ENCODE measurements at places on chromosomes 1 and 21. TPM values are rescaled to one million over a fixed set of nuclear protein-coding genes. Genes with fewer than 3 reads are reported as not detected.

CFAP57 gene
- total RNA-seq: not detected

GRCh38 chr1:91513160-91513559 is 12.5 kb downstream of the CDC7 start:
- no peak overlapping the region for H3K27ac ChIP-seq
- no peaks in the 10 kb centered on the region for H3K36me3 ChIP-seq
- no peaks in the 10 kb centered on the region for H3K27me3 ChIP-seq
- no peak for DNase-seq
- no peak overlapping the region for H3K4me3 ChIP-seq

CHRM3 gene
- total RNA-seq: 2.3 TPM

- no peaks in the 10 kb centered on the region for H3K27me3 ChIP-seq
- no peaks in the 10 kb centered on the region for H3K36me3 ChIP-seq
- no peaks in the 10 kb centered on the region for H3K4me1 ChIP-seq
- H3K4me3 ChIP-seq: no peak overlapping the region
- no peak for DNase-seq
Measured at GRCh38 chr1:9890224-9890731, 19.8 kb downstream of the CTNNBIP1 start.

GRCh38 chr1:62407398-62408009 is 29.3 kb upstream of the USP1 start:
- no peaks in the 10 kb centered on the region for H3K36me3 ChIP-seq
- H3K27me3 ChIP-seq: no peaks in the 10 kb centered on the region
- no peak overlapping the region for H3K27ac ChIP-seq
- H3K4me1 ChIP-seq: no peaks in the 10 kb centered on the region

C1QC gene
- 123 TPM for total RNA-seq

SLC30A2 gene
- 0.07 TPM for total RNA-seq

DNA sequence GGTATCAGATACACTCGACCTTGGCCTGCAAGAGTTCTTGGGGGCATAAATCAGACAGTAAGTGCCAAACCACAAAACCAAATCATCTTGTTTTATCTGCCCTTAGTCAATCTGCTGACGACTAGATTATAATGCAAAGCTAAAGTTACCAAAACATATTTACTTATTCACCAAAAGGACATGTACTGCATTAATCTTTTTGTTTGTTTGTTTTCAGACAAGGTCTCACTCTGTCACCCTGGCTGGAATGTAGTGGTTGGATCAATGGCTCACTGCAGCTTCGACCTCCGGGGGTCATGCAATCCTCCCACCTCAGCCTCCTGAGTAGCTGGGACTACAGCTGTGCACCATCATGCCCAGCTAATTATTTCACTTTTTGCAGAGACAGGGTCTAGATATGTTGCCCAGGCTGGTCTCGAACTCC is 114.7 kb downstream of the APP start:
- H3K27me3 ChIP-seq: no peaks in the 10 kb centered on the region
- H3K36me3 ChIP-seq: no peaks in the 10 kb centered on the region
- no peak for DNase-seq
- H3K4me3 ChIP-seq: no peak overlapping the region

- H3K4me1 ChIP-seq: no peaks in the 10 kb centered on the region
- H3K27ac ChIP-seq: no peak overlapping the region
- no peak overlapping the region for H3K4me3 ChIP-seq
- DNase-seq: no peak
Measured at GRCh38 chr1:59279645-59280044, 17.2 kb upstream of the FGGY start.

DNA sequence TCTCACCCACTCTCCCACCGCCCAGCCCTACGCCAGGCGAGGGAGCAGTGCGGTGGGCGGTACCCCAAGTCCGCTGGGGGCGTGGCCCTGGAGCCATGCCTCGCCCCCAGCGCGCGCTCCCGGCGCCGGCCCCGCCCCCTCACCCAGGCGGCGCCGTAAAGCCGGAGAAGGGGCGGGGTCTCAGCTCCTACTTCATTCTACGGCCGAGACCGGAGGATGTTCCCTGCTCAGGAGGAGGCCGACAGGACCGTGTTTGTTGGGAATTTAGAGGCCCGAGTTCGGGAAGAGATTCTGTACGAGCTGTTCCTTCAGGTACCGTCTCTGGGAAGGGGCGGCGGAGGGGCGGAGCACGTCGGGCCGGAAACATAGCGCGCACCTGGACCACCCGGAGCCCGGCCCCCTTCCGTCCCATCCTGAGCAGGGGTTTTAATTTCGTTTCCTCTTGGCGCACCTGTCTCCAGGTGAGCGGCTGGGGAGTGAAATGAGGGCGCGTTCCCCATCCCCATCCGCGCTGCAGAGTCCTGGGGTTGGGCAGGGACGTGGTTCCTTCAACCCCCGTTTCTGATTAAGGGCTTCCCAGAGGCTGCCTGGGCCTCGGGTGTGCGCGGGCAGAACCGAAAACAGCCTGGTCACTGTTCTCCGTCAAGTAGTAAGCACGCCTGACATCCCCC is at the start of gene RBM11:
Gene RBM11, plus strand, starts transcription at position 187 of the 671 bp plus-strand sequence. Its CDS starts 30 bp downstream, at position 217.
- no peaks in the 10 kb centered on the region for H3K36me3 ChIP-seq
- H3K27me3 ChIP-seq: no peaks in the 10 kb centered on the region
- peak; percentile 58 for DNase-seq
- H3K4me1 ChIP-seq: peaks cover 5% of the 10 kb centered on the region

- H3K27me3 ChIP-seq: no peaks in the 10 kb centered on the region
- no peaks in the 10 kb centered on the region for H3K4me1 ChIP-seq
- no peak overlapping the region for H3K4me3 ChIP-seq
- no peak for DNase-seq
- no peaks in the 10 kb centered on the region for H3K36me3 ChIP-seq
- H3K27ac ChIP-seq: no peak overlapping the region
Measured at GRCh38 chr1:202007805-202008489, 2.4 kb upstream of the ELF3 start.

TIAM1 gene
- total RNA-seq: 4.8 TPM

DNA sequence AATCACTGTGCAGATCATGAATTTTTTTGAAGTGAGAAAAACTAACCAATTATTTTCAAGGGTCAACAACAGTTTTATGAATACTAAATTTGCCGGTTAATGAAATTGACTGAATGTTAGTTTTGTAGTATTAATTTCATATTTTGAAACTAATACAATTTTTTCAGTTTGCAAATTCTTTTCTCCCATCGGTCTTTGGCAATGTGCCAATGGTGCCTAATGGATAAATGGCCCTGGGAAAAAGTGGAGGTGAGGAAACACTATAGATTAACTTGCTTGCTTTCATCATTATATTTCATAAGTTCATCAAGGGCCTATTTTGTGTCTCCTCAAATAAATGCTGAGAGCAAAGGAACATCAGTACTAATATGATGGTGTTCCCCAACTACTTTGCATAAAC is 4.1 kb downstream of the C1orf141 start:
- H3K27me3 ChIP-seq: no peaks in the 10 kb centered on the region
- H3K4me3 ChIP-seq: no peak overlapping the region
- no peak for DNase-seq
- no peaks in the 10 kb centered on the region for H3K4me1 ChIP-seq
- no peak overlapping the region for H3K27ac ChIP-seq

- no peak for DNase-seq
- H3K4me3 ChIP-seq: no peak overlapping the region
- H3K27me3 ChIP-seq: no peaks in the 10 kb centered on the region
- no peak overlapping the region for H3K27ac ChIP-seq
- no peaks in the 10 kb centered on the region for H3K36me3 ChIP-seq
Measured at GRCh38 chr21:31260790-31261189, 83.3 kb downstream of the TIAM1 start.

GRCh38 chr1:200775850-200776249 is 37.2 kb downstream of the CAMSAP2 start:
- H3K27ac ChIP-seq: no peak overlapping the region
- H3K36me3 ChIP-seq: no peaks in the 10 kb centered on the region
- no peaks in the 10 kb centered on the region for H3K4me1 ChIP-seq
- no peak overlapping the region for H3K4me3 ChIP-seq
- DNase-seq: no peak

GRCh38 chr1:38241594-38242334 is 195.2 kb upstream of the POU3F1 start:
- no peak overlapping the region for H3K4me3 ChIP-seq
- no peaks in the 10 kb centered on the region for H3K36me3 ChIP-seq
- no peaks in the 10 kb centered on the region for H3K27me3 ChIP-seq
- no peak overlapping the region for H3K27ac ChIP-seq
- no peak for DNase-seq
- peaks cover 2% of the 10 kb centered on the region for H3K4me1 ChIP-seq

Data from right lobe of liver (tissue), 6 donors.